ENCODE measurements at places on chromosomes 11 and 22.

DNA sequence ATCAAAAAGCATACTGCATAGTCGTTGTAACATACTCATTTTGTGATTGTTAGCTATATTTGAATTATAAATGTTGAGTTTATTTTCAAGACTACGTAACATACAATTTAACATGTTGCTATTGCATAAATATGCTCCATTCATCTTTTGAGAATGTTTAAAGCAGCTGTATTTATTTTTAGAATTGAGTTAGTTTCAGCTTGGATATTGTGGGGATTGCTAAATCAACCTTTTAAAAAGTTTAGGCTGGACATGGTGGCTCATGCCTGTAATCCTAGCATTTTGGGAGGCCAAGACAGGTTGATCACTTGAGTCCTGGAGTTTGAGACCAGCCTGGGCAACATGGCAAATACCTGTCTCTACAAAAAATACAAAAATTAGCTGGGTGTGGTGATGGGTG, 288.1 kb downstream of the DYNC2H1 start:
- no peak for DNase-seq

- no peak for DNase-seq
Measured at GRCh38 chr11:57476047-57476756, 15.9 kb downstream of the RTN4RL2 start.

- DNase-seq = no peak
Measured at GRCh38 chr11:76269661-76270261, 63.5 kb upstream of the WNT11 start.

GRCh38 chr11:119000906-119001305, 3.0 kb downstream of the CENATAC start:
- no peak for DNase-seq

DNA sequence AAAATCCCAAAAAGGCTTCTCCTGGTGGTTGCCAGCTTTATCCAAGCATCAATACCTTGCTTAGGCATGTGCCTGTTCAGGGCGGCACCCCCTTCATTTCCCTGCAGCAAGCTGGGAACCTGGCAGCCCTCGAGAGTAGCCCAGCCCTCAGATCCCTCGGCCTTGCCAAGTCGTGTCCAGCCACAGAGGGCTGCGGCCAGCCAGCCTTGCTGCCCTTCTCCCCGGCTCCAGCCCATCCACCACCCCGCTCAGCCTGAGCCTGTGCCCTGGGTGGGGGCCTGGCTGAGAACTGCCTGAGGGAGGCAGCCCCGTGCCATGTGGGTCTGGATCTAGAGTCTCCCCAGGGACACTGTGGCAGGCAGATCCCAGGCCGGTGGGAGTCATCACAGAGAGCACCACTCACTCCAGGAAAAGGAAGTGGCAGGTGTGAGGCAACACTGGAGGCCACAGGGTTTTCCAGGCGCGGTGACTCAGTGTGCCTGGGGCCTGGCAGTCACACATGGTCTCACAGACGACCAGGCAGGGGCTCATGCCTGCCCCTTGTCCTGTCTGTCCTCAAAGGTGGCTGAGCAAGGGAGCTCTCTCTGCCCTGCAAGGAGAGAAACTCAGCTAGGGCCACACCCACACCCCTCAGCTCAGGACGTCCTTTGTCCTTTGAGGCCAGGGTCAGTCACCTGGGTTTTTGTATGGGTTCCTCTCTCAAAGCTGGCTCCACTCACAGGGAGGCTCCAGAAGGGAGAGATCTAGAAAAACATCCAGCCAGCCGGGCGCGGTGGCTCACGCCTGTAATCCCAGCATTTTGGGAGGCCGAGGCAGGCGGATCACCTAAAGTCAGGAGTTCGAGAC, 12.2 kb upstream of the CDC42BPG start:
- DNase-seq = no peak

- no peak for DNase-seq
Measured at GRCh38 chr11:9708544-9708943, 44.7 kb downstream of the SWAP70 start.

GRCh38 chr11:36684840-36685801, 87.1 kb upstream of the RAG2 start:
- DNase-seq = no peak

DNA sequence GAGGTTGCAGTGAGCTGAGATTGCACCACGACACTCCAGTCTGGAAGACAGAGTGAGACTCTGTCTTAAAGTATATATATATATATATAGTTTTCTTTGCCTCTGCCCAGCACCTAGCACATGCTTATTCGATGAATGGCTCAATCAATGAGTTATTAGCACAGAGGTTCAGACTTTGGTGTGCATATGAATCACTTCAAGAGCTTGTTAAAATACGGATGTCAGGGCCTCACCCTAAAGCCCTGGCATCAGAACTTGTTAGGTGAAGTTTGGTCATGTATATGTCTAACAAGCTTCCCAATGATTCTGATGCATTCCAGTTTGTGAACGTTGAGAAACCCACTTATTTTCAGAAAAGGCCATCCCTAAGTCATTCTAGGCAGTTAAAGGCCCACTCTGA, 21.8 kb upstream of the TMEM86A start:
- no peak for DNase-seq

DNA sequence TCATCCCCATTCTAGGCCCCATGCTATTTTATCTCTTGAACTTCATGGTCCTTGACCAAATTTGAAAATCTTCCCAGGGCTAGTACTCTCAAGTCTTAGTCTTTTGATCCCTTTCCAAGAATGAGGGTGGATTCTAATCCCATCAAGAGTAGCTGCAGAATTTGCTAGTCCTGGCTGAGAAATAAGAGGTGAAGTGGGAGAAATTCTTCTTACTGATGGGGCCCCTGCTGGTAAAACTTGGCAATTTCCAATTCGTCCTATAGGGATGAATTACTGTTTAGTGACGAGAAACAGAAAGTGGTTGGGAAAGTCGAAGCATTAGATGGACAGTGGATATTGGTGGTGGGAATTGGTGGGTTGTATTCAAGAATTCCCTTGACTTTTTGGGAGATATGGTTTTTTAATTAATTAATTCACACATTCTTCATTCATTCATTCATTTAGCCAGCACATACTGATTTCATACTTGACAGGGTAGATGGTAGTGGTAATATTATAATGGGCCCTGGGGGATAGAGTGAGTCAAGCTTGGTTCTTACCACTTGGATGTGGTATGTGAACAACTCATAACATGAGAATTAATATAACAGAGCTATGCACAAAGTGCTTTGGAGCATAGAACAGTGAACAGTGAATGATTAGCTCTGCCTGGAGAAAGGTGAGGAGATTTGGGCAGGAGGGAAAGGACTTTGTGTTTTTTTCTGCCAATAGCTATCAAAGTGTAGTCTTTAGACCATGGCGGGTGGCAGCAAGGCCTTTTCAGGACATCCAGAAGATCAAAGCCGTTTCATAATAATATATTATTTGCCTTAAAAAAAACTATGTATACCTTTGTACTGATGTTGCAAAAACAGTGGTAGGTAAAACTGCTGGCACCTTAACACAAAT, 103.8 kb downstream of the STIM1 start:
- no peak for DNase-seq

DNA sequence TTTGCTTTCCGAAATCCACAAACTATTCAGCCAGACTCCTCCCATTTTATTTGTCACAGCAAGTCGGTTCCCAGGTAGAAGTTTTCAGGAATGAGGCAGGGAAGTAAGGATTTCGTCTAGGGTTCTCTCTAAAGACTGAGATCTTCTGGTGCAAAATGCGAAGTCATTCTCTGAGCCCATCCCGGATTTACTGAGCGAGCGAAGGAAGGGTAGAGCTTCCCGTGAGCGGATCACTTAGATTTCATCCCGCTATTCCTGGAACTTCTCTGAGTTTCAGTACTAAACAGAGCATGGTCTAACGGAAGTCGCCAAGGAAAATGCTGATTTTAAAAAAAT, 3.1 kb upstream of the CALCA start:
- no peak for DNase-seq

- DNase-seq = no peak
Measured at GRCh38 chr11:84476581-84476980, 1150.6 kb downstream of the DLG2 start.

DNA sequence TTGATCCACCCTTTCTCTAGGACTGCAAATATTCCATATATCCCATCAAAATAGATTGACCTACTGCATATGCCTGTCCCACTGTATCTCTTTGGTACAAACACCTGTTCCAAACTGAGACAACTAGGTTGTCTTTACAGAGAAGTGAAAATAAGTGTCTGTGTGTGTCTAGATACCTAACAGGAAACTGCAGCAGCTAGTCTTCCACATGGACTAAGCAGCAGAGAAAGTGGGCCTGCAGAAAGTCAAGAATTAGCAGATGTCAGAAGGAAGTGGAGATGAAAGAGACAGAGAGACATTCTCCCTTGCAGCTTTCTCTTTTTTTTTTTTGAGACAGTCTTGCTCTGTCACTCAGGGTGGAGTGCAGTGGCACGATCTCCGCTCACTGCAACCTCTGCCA, 3.9 kb upstream of the RAB39A start:
- DNase-seq = no peak

- no peak for DNase-seq
Measured at GRCh38 chr22:30422481-30423300, 2.9 kb upstream of the MTFP1 start.
